Activated CD4-positive, alpha-beta T cell treated with anti-CD3 and anti-CD28 coated beads for 24 hours (primary cell): ENCODE measurements at places on chromosomes 1 and 21.

- no peak for DNase-seq
These were observed 4.5 kb downstream of the PRAMEF12 start for GRCh38 chr1:12778061-12778460.

- DNase-seq: no peak
These were observed 7.3 kb upstream of the FUCA1 start for GRCh38 chr1:23875382-23875781.

DNA sequence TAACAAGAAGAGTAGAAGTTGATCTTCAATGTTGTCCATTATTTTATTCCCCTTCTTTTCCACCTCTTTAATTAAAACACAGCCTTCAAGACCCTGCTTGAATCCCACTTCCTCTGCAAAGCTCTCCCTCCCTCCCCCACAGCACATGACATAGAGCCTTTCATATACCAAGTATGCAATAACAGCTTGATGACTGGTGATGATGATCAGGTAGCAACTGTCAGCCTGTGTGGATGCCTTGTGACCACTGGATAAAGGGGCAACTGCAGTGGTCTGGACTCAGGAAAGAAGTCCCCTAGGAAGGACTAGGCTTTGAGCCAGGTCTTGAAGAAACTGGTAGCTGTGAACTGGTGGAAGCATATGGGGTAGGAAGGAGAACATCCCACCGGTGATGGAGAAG lies 53.8 kb upstream of the PRDX6 start:
- DNase-seq: no peak

- no peak for DNase-seq
These were observed 64.3 kb upstream of the TTC34 start for GRCh38 chr1:2865571-2866421.

GRCh38 chr1:93237021-93237420 lies 56.5 kb downstream of the CCDC18 start:
- DNase-seq: no peak

- DNase-seq: no peak
These were observed 13.2 kb upstream of the POU3F1 start for GRCh38 chr1:38059635-38060250.

GRCh38 chr1:99365141-99365540 lies 100.8 kb downstream of the PLPPR4 start:
- no peak for DNase-seq

DNA sequence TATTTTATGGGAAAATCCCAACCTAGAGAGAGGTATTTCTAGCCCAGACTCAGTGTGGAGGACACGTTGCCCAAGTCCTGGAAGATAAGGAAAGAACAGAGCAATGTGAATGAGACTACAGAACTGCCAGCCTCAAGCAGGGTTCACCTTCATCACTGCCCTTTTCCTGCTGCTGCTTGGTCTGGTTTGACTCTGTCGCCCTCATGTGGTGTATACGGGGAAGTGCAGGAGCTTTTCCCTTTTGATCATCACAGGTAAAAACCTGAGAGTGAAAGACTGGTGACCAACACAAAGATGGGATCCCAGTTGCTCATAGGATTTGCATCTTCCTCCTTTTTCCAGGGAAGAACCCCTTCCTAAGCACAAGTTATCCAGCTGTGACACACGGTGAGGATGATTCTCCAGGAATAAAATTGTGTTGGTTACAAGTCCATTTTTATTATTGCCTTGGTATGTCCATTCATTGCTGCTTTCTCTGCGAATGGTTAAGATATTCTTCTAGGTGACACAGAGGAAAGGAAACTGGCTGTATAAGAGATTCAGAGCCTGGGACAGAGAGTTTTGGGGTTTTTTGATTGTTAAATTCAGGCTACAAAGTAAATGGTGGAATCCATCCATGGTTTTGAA lies 89.5 kb upstream of the CD53 start:
- peak; percentile 35 for DNase-seq

- DNase-seq: no peak
These were observed 18.7 kb upstream of the BLACAT1 start for GRCh38 chr1:205474571-205474970.

GRCh38 chr1:57089855-57090254 lies 124.0 kb upstream of the C8B start:
- DNase-seq: no peak

- no peak for DNase-seq
These were observed 1.6 kb downstream of the LCE2A start for GRCh38 chr1:152699746-152700145.

GRCh38 chr1:71667216-71667615 lies 586.4 kb upstream of the ZRANB2 start:
- DNase-seq: no peak

- DNase-seq: no peak
These were observed 43.3 kb downstream of the LRRC53 start for GRCh38 chr1:74468982-74469603.

DNA sequence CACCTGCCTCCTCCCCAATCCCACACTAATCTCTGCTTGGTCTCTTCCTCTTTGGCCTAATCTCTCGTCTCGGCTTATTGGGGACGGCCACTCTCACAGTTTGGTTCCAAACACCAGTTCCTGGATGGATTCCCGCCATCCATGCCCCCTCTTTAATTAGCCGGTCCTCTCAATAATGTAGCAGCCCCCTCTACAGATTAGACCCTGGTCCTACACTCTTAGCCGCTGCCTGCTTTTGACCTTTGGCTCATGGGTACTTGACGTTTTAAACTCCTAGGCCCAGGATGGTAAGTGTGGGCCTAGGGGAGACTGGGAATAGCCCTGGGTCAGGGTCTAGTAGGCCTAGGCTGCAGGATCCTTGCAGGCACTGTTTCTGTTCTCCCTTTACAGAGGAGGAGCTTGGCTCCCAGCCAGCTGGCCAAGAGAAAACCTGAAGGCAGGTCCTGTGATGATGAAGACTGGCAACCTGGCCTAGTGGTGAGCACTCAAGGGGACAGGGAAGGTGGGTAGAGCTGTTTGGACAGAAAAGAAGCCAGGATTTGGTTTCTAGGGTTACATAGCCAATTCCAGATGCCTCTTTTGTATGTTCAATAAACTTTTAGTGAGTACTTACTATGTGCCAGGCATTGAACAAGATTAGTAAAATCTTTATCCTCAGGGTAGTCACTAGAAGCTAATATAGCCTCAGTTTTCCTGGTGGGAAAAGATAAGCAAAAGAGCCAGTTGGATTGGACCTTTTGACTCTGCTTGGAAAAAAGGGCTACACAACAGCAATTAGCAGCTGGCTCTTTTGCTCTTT lies 758 bp downstream of the RAD54L start:
- DNase-seq: peak; percentile 24

DNA sequence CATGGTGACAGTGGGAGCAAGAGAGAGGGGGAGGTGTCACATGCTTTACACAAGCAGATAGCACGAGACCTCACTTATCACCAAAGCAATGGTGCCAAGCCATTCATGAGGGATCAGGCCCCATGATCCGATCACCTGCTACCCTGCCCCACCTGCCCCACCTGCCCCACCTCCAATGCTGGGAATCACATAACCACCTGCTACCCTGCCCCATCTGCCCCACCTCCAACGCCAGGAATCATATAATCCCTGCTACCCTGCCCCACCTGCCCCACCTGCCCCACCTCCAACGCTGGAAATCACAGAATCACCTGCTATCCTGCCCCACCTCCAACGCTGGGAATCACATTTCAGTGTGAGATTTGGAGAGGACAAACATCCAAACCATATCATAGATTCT lies 10.6 kb upstream of the AIRE start:
- DNase-seq: no peak

DNA sequence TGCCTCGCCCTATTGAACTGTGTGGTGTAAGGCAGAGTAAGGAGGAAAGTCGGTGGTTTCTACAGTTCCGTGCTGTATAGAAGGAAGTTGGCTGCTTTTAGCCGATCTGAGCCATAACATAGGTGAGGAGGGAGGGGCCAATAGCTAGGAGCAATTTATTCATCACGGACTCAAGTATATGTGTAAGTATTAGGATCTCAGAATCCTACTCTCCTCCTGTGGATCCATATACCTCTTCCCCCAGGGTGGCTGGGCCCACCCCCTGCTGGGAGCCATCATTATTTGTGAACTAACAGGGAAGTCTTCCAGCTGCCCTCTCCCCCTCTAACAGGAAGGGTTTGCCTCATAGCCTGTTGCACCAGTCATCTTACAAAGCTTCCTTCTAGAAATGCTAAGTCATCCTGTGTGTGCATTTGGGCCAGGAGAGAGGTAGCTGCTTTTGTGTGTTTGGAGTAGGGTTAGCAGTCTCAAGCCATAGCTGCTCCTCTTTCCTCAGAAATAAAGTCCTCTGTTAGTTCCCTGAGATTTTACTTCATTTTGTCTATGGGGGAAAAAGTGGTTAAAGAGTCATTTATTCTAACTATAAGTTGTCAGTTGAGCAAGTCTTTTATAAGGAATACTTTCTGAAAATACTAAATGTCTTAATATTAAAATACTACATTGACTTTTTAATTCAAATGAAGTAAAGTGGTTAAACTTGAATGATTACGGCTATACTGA lies 14.9 kb upstream of the CENPS start:
- no peak for DNase-seq

DNA sequence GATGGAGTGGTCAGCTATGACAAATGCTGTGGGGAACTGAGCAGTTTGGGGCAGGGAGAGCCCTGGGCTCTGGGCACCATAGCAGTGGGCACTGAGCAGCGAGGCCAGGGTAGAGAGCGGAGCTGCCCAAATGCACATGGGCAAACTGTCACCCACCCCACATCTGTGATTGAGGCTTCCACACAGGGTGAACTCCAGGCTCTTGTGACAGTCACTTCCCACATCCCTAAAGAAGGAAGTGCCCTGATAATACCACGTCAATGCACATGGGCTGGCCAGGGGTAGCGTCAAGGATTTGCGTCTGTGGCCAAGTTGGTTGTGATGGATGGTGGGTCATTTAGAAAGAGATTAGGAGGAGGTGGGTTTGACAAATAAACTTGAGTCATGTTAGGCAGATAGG lies 2.6 kb upstream of the GUCA2B start:
- DNase-seq: no peak

- DNase-seq: no peak
These were observed 208.2 kb upstream of the KIAA0040 start for GRCh38 chr1:175400766-175401165.

- DNase-seq: no peak
These were observed at the start of gene KAZN for GRCh38 chr1:14598498-14599182. Gene KAZN (plus strand): TSS chr1:14598685.

DNA sequence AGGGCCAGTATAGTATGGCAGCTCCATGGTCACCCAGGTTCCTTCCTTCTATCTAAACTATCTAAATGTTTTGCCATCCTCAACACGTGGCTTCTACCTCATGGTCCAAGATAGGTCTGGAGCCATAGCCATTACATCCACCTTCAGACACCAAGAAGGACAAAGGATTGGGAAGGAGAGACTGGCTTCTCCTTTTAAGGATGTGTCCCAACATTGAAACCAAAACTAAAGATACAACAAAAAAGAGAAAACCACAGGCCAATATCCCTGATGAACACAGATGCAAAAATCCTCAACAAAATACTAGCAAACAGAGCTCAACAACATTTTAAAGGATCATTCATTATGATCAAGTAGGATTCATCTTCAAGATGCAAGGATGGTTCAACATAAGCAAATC lies 24.8 kb downstream of the HSD11B1 start:
- DNase-seq: no peak

DNA sequence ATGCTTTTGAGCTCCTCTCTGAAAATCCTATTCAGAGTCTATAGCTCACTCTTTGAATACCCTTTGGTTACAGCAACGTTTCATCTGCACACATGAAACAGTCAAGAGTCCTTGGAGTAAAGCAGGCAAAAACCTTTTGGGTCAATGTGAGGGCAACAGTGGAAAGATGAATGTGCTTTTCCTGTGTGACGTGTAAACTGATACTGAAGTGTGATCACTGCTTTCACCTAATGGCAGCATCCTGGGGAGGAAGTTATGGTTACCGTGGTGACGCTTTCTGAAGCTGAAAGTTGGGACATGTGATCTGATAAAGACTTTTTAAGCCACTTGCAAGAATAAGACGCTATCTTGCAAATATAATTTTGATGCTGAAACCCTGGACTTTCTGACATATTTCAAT lies 160.0 kb downstream of the SEC16B start:
- no peak for DNase-seq

DNA sequence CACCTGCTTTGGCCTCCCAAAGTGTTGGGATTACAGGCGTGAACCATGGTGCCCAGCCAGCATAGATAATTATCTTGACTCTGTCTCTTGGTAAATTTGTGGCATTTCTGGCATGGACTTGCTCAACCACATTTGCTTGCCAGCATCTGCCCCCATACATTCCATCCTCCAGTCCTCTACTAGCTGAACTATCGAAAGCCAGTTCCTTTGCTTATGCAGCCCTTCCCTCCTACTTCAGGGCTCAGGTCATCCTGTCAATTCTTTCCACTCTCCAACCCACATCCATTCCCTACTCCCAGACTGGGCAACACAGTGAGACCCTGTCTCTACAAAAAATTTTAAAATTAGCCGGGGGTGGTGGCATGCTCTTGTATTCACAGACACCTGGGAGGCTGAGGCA lies 13.0 kb upstream of the UQCRHL start:
- DNase-seq: no peak

DNA sequence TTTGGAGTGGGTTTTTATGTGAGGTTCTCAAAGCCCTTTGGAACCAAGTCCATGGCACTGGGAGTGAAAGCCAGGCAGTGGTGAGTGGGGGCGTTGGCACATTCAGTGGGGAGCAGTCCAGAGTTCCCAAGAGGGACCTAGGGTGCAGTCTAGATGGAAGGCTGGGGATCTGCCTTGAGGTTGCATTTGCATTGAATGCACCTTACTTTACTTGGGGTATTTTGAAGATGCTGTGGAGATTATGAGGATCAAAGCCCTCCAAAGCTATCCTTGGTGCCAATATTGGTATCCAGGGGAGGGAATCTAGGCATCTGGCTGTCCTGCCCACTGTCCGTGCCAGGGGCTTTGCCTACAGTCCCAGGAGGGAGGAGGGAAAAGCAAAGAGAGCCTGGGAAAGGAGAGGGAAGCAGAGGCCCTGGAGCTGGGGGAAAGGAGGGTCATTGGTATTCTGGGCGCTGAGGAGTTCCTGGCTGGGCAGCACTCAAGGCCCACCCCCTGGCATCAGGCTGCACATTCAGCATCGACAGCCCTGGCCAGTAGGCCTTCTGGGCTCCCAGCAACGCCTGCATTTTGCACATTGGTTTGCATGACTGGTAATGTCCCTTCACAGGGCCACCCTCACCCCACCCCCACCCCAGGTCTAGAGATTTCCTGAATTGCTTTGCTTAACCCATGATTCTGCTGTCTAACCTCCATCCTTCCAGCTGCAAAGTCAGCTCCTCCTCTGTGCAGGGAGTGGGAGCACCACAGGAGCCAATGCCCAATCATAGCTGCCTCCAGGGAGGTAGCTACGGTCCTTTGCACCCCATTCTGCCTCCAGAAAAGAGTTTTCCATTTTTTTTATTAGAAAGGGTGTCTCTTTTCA lies 843 bp upstream of the BCAN start:
- no peak for DNase-seq

GRCh38 chr1:180182643-180183311 lies 28.1 kb downstream of the QSOX1 start:
- no peak for DNase-seq
